Activated gamma-delta T cell treated with anti-CD3 and anti-CD28 coated beads, Interleukin-2, amount 50 U/mL, for 16 hours (primary cell): ENCODE measurements at places on chromosomes 7 and 10.
A peak's percentile ranks its signal among the peaks of the same experiment; 100 is the strongest.

DNA sequence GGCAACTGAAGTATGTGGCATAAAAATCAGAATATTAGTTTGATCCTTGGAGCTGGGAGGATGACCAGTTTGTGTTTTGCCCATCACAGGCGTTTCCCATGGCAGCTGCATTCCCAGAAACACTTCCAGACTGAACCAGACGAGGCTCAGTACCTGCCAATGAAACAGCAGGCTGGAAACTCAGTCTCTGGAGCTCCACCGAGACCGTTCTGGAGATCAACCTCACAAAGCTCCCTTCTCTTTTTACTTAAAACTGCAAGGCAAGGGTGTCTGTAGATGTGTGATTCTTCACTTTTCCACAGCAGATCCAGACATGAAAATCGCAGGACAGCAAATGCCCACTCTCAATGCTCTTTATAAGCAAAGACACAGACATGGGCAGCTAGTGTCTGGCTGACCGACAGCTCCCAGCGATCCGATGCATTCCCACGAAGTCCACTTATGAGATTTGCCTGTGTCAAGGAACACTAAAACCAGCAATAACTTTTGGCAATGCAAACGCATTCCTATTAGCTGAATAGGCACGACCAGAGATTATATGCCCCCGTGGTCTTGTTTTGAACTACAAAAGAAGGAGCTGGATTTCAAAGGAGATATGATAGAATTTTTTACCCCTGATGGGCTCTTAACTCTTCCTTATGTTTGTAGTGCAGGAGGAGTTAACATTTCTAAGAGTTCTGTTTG lies 72.6 kb downstream of the ADAM12 start:
- no peak for DNase-seq

DNA sequence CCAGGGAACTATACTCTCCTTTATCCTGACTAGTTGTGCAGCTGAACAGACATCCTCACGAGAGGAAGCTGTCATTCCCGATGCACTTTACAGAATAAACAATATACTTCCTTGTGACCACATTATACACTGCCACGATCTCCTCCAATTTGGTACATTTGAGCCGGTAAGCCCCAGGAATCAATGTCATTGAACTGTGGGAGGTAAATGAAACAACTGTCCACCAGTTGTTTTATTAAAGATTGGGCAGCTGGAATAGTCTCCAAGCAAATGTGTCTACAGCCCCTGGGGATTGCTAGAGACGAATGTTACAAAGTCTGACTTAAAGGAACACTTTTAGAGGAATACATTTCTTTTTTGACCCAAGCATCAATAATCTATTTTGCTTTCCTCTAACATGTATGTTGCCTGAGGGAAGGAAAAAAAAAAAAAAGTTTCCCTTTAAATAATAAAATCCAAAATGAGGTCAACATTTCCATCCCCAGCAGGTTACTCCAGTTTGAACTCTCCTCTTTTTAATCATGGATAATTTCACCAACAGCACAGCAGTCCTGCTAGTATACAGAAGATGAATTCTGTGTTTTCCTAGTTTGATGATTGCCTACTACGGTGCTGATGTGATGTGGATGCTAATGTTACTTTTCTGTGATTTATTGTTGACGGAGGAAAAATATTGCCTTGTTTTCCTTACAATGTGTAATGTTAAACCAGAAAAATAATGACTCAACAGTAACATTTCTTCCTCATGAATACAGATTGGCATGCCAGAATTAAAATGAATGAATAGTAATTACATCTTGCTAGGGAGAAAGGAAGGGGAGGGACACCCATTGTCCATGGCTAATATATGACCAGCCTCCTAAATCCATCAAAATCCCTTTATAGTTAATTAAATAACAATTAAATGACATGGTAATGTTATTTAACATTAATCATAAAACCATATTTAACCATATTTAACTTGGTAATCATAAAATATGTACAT lies 360.9 kb downstream of the NEBL start:
- no peak for DNase-seq

GRCh38 chr7:8125680-8126444 lies 136.1 kb downstream of the ICA1 start:
- peak; percentile 70 for DNase-seq

DNA sequence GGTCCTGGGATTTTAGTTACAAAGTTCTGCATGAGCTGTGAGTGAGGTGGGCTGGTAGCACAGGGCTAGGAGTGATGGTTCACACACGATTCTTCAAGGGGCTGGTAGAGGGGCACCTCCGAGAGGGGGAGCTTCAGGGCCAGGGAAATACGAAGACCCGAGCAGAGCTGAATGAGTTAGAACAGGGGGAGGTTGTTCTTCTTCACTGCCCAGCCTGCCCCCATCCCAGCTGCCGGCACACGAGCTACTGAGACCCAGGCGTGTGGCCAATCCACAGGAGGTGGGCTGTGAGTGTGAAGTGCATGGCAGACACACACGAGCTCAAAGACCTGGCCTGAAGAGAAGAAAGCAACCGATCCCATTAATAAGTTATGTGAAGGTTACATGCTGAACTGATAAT lies 256.2 kb upstream of the ZNF32 start:
- no peak for DNase-seq

- no peak for DNase-seq
Observed at GRCh38 chr10:78808736-78809367, 259.9 kb upstream of the ZMIZ1 start.

DNA sequence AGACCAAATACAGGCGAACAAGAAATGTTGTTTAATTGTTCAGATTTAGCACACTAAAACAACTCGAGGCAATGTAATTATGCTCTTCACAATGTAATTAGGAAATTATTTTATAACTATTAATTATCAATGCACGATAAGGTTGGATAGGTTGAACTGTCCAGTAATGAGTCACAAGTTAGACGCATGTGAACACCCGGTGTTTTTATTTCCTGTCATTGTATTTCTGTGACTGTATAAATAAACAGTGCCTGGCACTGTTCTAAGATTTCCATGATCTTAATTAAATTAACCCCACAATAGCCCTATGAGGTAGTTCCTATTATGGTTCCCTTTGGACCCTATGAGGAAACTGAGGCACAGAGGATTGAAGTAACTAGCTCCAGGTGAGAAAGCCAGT lies 26.2 kb downstream of the C10orf105 start:
- no peak for DNase-seq

GRCh38 chr7:66865290-66865864 lies 55.6 kb upstream of the TMEM248 start:
- DNase-seq = no peak

DNA sequence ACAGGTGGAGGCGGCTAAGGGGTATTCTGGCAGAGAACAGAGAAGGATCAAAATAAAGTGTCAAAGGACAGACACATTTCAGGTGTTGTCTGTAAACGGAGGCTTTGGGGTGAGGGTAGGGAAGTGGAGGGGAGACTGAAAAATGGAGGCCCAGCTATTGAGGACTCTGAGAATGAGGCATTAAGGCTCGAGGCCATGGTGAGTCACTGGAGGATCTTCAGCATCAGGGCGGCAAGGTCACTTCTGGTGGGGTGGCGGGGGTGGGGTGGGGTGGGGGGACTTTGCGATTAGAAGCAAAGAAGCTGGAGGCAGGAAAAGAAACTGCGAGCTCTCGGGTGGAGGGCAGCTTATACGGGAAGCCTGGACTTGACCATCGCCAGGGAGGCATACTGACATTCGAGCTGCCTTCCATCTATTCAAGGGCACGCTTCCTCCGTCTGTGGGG lies 58.4 kb upstream of the PCGF5 start:
- no peak for DNase-seq

GRCh38 chr7:135211179-135211945 lies at the start of gene WDR91:
TSS of gene WDR91 (minus strand) at chr7:135211526. CDS start at chr7:135211502, 24 bp downstream.
- peak; percentile 95 for DNase-seq

DNA sequence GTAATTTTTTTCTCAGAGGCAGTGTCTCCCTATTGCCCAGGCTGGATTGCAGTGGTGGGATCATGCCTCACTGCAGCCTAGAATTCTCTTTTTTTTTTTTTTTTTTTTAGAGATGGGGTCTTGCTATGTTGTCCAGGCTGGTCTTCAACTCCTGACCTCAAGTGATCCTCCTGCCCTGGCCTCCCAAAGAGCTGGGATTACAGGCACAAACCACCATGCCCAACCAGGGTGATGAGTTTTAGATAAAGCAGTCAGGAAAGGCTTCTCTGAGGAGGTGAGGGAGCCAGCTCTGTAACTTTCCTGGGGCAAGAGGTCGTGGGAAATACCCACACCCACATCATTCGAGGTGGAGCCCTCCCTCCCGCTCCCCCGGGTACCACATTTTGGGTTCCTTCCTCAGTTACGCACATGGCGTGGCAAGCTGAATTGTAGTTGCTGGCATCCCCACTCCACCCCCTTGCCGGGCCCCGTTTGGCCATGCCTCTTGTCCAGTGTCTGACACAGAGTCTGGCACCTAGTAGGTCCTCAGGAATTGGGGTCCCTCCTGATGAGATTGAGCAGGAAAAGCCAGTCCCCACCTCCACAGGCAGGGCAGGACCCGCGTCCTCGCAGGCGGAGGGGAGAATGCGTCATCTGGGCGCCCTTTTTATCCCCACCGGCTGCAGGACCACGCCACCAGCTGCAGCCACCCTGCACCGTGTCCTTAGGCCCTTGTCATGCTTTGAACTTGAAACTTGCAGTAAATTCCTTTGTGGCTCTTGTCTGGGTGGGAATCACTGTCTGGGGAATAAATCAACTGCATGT lies 43.4 kb downstream of the CLIP2 start:
- no peak for DNase-seq

DNA sequence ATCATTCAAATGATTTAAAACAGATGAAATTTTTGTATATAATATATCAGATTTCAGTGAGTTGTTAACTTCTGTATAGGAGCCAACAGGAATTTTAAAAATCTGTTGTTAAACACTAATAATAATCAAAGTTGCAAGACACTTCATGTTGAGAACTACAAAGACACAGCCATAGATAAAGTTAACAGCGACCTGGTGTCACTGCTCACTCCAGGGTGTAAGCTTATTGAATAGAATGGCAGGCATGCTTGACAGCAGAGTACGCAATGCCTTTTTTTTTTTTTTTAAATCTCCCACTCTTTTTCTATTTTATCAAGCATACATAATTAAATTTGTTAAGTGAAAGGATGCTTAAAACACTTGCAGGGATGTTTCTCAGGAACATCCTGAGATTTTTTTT lies 32.0 kb downstream of the PCDH15 start:
- DNase-seq = no peak

GRCh38 chr10:50440489-50440888 lies 183.3 kb downstream of the SGMS1 start:
- no peak for DNase-seq

DNA sequence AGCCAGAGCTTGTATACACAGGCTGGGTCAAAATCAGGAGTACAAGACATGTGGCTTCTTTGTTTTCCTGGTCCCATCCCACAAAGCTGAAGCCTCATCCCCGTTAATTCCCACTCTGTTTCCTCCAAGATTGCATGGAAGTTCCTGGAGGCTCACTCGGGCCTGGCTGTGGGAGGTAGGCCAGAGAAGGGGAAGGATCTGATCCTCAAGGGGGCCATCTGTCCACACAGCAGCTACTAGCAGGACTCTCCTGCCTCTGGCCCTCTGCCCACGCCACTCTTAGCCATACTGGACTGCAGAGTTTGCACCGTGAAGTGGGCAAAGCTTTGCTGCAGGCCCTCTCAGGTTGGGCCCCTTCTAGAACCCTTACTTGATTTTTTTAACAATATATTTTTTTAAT lies 160.6 kb downstream of the FGFR2 start:
- no peak for DNase-seq

DNA sequence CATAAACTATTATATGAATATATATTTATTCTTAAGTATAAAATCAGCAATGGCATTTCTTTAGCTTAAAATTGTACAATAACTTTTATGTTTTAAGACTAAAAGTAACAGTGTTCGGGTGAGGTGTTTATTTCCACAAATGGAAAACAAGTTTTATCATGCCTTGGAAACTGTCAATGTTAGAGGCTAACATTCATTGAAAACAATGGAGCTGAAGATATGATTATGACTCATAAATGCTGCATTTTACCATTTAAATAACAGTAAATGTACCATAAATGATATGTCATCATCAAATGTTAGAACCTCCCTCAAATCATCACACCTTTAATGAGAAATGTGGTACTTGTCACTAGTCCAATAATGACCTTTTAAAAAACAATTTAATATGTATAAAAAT lies 897.3 kb downstream of the PCDH15 start:
- DNase-seq = no peak

DNA sequence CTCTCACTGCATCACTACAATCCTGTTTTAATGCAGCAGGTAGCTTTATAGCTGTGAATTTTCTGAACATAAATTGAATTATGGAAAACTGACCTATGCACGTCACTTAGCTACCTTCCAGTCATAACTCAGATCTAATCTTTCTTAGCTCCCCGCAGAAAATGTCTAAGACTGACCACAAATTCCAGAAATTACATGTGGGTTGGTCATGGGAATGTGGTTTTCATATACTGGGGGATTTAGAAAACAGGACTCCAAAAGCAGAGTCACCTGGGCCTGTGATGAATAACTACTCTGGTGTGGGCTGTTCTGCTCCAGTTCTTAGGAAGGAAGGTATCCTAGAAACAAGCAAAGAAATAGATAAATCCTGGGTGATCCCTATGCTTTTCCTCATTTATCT lies 178.4 kb upstream of the LRRTM3 start:
- DNase-seq = no peak

DNA sequence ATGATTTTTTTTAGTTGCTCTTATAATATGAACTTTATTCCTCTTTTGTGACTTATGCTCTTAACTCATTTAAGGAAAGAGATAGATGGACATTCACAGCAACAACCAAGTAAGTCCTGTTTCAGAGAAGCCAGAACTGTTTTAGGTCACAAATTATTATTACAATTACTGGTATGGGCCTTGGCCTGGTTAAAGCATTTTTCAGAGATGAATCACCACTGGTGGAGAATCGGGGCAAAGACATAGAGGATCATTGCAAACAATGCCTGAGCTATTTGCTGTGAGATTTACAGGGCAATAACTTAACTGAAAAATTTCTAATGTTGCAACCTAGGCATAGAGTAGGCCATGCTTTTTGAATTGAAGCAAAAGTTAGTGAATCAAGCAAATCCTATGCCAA lies 138.0 kb upstream of the YAE1 start:
- no peak for DNase-seq

DNA sequence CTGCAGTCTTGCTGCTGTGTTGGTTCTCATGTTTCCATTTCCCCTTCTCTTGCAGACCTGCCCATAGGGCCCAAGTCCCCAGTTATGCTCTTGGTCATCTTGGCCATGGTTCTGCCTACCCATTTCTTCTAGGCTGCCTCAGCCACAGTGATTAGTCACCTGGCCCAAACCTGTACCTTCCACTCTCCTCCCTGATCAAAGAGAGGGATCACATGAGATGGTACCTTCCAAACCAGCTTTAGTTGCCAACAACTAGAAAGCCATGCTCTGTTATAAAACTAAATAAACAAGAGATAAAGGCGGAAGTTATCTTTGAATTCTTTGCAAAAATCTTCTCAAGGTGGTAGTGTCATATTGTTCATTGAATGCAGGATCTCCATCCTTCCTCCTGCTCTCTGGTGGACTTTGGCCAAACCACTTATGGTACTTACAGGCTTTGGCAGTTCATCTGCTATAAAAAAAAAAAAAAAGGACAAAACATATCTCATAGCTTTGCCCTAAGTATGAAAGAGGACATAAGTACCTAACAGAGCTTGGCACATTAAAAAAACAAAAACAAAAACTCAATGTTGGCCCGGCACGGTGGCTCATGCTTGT lies 25.8 kb downstream of the TACC2 start:
- no peak for DNase-seq

- DNase-seq = no peak
Observed at GRCh38 chr7:104412911-104413310, 84.5 kb downstream of the LHFPL3 start.
